Activated CD8-positive, alpha-beta T cell treated with anti-CD3 and anti-CD28 coated beads for 36 hours (primary cell): ENCODE measurements at places on chromosomes 5 and 9.
A peak's percentile ranks its signal among the peaks of the same experiment; 100 is the strongest.

- DNase-seq: peak; percentile 27
These were observed 290.0 kb downstream of the ACTL7B start for GRCh38 chr9:108565651-108566378.

DNA sequence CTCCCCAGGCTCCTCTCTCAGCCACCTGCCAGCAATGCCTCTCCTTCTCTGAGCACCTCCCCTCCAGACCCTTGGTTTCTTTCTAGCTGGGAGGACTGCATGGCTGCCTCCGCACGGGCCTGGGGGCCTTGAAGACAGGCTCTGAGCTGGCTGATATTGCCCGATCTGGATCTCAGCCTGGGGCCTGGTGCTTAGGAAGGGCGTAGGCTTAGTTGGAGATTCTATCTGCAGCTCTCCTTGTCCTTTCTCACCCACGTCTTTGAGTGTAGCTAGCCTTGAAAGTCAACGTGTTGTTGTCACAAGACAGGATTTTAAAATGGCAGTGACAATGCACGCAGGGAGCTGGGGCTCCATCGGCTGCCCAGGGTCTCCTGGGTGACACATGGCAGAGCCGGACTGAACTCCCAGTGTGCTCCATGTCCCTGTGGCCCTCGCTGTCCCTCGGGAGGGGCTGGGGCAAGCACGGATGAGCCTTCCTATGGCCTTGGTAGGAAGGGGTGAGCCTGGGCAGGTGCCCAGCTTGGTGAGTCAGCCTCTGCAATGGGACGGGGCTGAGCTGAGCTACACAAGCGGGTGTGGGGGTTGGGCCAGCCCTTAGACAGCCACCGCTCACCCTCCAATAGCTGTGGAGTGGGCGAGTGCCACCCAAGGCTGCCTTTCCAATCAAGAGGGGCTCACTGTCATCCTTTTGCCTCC is 9.4 kb downstream of the ADAMTSL2 start:
- no peak for DNase-seq

- DNase-seq: no peak
These were observed 405.2 kb downstream of the SEMA5A start for GRCh38 chr5:9140711-9141110.

DNA sequence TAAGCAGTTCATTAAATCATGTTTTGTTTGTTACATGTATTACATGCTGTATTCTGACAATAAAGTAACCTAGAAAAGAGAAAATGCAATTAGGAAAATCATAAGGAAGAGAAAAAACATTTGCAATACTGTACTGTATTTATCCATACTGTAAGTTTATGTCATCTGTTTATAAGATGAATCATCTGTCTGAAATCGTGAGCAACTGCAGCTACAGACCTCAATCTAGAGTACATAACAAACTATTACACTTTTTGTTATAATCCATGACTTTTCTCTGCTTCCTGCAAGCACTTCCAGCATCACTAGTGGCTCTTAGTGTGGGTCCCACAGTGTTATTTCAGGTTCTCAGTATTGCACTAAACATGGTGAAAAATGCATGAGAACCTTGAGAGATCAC is 144.4 kb upstream of the NR4A3 start:
- no peak for DNase-seq

DNA sequence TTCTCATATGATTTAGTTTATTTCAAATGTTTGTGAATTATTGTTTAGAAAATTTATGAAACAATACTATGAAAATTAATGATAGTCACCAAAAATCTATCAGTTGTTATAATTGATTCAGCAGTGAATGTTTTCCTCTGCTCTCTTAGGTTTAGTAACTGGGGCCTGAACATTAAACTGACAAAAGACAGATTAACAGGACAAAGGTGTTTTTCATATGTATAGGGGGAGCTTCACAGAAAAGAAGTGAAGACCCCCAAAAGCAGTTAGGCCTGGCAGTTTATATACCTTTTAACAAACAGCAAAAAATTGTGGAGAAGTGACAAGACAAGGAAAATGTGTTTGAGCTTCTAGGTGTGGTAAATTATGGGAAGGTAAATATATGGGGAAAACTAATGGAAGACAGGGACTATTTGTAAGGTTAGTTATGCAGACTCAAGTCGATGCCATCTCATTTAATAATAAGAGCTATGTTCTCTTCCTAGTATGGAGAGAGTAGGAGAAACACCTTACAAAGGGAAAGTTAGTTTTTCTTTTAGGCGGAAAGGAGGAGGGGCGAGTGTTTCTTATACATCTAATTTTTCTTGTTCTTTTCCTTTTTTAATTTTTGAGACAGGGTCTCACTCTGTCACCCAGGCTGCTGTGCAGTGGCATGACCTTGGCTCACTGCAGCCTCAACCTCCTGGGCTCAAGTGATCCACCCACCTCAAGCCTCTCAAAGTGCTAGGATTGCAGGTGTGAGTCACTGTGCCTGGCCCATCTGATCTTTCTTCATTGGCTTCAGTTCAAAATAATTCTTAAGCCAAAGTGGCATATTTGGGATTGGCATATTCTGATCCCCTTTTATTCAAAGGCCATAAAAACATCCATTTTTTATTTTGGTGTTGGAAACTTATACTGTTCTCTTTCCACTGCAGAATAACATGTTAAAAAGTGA is 77.8 kb downstream of the C9orf153 start:
- no peak for DNase-seq
